NCI-H1048 (cell line): ENCODE measurements at places on chromosomes 5 and 9.
A peak's percentile ranks its signal among the peaks of the same experiment; 100 is the strongest.

DNA sequence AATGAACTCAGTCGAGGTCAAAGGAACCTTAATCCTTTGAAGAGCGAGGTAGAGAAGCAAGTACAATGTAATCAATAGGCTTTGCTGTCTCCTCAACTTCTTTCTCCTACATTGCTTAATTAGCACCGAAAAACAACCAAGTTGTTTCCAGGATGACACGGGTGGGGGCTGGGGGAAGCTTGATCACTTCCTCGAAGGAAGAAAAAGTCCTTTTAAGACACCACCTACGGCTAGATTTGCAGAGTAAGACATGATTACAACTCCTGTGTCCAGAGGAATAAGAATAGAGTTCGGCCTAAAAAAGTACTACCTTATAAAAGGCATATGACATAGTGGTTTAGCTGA is 811 bp upstream of the ARRDC3 start:
- DNase-seq = no peak

DNA sequence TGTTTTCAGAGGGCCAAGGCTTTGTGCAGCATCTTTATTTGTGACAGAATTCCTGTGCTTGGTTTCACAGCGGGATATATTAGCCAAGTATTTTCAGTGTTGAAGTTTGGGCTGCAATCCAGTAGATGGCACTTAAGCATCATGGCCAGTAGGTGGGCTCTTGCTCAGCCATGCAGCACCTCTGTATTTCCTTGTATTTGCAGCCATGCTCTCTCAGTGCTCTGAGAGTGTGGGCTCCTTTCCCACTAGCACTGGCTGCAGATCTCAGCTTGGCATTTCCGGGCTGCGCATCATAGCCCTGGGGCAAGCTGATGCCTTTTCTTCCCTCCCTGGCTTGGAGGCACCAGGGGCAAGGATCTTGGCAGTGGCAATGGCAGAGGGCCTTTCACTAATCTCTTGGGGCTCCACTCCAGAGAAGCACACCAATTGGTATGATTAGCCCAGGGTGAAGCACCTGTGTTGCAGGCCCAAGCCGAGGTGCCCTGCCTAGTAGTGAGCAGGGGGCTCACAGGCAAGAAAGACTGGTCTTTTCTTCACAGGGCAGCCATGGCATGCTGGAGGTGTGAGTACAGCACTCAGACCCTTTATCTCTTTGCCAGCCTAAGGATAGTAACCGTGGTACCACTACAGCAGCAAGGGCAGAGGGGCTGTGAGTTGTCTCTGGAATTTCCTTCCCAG is 48.3 kb downstream of the SLCO6A1 start:
- no peak for DNase-seq

DNA sequence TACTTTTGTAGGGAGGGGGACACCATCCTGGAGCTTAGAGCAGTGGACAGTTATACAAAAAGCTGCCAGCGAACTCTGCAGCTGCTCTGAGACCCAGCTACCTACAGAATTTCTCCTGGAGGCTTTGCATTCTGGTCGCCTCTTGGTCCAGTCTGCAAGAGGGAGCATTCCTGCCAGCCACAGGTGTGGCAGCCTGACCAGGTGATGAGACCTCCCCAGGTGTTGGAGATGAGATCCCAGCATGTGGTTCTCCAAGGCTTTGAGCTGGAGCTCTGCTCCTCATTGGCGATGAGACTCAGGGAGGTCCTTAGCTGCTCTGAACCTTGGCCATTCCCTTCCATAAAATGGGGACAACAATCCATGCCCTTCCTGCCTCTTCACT is 69.3 kb downstream of the RGS3 start:
- DNase-seq = no peak

DNA sequence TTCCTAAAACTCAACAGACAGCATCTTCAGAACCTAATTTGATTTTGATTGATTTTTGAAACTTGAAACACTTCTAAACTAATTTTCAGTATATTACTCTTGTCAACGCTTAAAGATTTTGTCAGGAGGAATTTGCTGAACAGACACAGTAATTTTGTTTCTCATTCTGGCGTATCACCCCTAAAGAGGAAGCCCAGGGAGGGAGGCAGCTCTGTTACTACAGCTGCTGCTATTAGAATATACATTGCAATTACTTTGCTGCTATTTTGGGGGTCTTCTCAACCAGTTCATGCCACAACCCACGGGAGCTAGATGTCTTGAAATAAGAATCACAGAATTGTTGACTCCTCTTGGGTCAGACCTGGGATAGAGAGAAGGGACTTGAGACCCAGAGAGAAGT is 122.6 kb downstream of the TLR4 start:
- no peak for DNase-seq

- no peak for DNase-seq
Measured at GRCh38 chr9:33135470-33135958, 31.6 kb downstream of the B4GALT1 start.

- DNase-seq = no peak
Measured at GRCh38 chr5:92713335-92713743, 867.7 kb downstream of the NR2F1-AS1 start.

- DNase-seq = no peak
Measured at GRCh38 chr9:135480940-135481310, 1.3 kb downstream of the PPP1R26 start.

DNA sequence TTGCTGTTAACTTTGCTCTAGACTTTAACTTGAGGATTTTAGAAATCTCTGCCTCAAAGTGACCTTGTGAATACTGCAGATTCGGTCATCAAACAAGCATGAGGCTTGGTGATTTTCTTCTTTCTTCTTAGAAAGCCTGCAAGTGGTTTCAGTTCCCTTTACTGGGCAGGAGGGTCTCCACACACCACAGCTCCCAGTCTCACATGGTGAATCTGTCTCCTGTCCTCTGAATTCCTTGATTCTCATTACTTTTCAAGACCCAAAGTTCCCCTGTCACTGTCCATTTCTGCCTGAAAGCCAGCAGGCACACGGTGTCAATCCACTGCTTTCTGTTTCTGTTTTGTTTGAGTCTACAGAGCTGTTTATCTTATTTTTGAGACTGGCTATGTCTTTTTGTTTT is 14.1 kb downstream of the HSPB3 start:
- no peak for DNase-seq

DNA sequence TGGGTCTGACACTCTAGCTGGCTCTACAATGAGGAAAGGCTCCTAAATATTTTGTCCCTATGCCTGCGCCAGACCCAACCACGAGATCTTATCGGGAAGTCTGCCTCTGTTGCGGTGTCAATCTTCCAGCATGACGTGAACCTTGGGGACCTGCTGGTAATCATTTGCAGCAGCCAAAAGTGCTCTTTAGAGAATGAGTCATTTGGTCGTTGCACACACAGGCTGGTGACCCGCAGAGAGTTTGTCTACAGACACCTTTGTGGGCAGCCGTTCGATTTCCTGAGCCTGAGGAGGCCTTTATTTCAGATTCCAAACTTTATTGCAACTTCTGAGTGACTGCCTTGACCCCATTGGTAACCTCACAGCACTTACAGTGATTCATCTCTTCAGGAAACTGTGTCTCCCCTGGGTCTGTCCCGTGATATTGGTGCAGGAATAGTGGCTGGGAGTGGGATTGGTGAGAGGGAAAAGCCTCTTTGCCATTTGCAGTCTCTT is 326.1 kb downstream of the NSG2 start:
- no peak for DNase-seq

GRCh38 chr9:5336688-5337087 is 3.0 kb downstream of the RLN1 start:
- DNase-seq = no peak

DNA sequence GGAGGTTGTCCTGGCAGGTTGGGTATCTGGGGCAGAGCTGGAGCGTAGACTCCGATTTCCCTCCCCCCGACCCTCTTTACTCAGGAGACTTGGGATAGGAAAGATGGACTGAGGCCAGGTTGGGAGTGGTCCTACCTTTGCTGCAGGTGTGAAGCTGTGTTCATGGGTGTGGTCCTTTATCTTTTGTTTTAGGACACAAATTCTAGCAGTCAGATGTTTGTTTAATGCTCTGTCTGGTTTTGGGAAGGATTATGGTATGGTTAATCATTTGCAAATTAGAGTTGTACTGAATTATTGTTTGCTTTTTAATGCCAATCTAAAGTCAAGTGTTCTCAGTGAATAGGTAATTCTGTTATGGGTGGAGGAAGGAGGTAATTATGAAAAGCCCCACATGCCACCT is 14.1 kb upstream of the FAM120AOS start:
- peak; percentile 36 for DNase-seq

GRCh38 chr5:2896371-2897275 is 145.1 kb upstream of the IRX2 start:
- no peak for DNase-seq

DNA sequence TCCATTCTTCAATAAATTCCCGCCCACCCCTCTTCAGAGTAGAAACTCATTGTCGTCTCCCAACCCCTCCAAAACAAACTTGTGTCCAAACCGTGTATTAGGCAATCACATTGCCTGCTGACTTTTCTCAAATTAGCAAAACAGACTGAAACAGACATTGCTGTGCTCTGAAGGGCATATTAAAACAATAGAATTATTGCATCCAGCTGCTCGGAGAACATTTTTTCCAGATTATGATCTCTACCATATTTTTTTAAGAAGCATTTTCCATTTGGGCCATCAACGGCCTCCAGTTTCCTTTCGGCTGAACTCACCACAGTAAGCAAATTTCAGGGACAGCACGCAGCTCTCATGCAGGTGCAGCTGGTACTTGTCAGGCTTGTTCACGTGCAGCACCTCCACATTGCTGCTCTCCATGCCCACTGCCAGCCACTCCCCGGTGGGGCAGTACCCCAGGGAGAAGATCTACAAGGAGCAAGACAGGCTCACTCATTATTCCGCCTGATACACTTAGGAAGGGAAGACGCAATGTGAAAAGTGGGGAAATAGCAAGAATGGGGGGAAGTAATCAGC is 104.1 kb downstream of the TLE1 start:
- DNase-seq = no peak

DNA sequence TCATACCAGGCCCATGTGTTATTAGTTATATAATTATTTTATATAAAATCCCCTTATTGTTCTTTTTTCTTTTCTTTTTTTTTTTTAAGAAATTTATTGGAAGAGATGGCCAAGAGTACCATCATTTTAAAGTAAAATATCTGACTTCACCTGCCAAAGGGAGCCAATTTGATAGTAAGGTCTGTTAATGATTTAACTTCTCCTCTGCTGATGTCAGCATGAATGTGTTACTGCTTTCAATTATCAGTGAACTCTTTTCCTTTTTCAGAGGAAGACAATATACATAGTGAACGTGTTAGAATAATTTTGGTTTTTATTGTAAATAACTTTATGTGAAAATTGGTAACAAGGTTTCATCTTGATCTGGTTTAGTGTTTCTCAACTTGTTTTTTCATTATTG is 409.6 kb downstream of the SH3GL2 start:
- no peak for DNase-seq

GRCh38 chr9:101566904-101567724 is 27.7 kb downstream of the PPP3R2 start:
- DNase-seq = no peak

GRCh38 chr5:68252673-68253623 is 37.4 kb downstream of the PIK3R1 start:
- no peak for DNase-seq

GRCh38 chr9:19511694-19512093 is 102.9 kb downstream of the ACER2 start:
- no peak for DNase-seq

GRCh38 chr5:171595401-171595800 is 176.0 kb downstream of the FGF18 start:
- no peak for DNase-seq

DNA sequence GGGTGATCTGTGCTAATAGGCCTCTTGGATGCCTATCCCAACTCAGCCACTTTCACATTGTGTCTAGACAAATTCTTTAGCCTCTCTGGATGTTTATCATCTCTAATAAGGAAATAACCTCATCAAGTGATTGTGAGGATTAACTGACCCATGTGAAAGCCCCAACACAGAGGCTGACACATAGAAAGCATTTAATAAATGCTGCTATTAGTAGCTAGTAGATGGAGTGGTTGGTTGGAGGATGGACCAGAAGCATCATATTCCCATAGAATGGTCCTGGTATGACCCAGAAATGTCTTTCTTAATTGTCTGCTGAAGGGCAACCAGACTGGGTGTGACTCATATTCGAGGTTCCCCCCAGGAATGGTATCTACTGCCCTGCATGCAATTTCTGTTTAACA is 124.4 kb downstream of the PIK3R1 start:
- no peak for DNase-seq

DNA sequence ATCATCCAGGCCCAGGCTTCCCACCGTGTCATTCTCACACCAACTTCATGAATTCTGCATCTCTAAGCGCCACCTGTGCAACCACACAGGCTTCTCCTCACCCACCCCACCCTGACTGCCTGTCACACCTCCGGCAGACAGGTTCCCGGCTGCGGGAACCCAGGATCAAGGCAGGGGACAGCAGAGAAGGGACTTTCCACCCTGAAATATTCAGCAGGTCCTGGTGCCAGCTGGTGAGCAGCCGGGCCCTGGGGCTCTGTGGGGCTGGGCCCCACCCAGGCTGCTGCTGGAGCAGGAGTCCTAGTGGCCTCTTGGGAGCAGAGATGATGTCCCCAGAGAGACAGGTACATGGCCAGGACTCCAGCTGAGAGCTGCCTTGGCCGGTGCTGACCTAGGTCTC is 12.7 kb downstream of the ANXA6 start:
- DNase-seq = no peak

- DNase-seq = peak; percentile 21
Measured at GRCh38 chr9:111759762-111760639, 34.7 kb downstream of the SHOC1 start.

- DNase-seq = no peak
Measured at GRCh38 chr5:168820874-168821273, 241.7 kb upstream of the PANK3 start.

- DNase-seq = no peak
Measured at GRCh38 chr5:149488645-149489306, 62.5 kb downstream of the CSNK1A1 start.

DNA sequence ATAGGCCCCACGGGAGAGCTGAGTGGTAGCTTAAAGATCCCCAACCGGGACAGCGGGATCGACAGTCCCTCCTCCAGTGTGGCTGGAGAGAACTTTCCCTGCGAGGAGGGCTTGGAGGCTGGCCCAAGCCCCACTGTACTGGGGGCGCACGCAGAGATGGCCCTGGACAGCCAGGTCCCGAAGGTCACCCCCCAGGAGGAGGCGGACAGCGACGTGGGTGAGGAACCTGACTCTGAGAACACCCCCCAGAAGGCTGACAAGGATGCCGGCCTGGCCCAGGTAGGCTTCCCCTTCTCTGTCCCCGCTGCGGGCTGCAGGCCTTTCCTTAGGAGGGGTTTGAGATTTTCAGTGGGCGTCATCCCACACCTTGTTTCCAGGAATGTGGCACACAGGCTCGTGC is 29.1 kb downstream of the FGD3 start:
- DNase-seq = no peak

DNA sequence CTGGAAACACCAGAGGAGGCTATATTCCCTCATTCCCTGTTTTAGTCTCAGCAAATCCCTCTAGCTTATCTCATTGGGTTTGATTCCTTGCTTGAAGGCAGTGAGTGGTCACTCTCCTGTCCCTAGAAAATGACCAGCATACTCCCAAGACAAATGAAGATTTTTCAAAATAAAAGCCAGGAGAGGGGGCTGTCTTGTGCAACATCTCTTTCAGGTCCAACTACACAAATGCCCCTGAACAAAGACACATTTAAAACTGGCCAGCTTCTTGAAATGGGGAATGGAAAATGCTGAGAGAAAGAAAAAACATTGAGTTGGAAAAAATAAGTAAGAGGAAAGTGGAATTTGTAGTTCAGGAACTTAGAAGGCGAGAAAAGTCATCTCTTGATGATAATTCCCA is 49.3 kb upstream of the FAM169A start:
- no peak for DNase-seq

GRCh38 chr5:39657943-39658342 is 233.2 kb upstream of the DAB2 start:
- DNase-seq = no peak
